ENCODE measurements at places on chromosomes 13 and 19. TPM values are rescaled to one million over a fixed set of nuclear protein-coding genes. Genes with fewer than 3 reads are reported as not detected.
A peak's percentile ranks its signal among the peaks of the same experiment; 100 is the strongest.

GRCh38 chr19:36876993-36877938, 26.6 kb downstream of the ZNF345 start:
- peak; percentile 5 for DNase-seq

- peak; percentile 58 for DNase-seq
Observed at GRCh38 chr13:107753291-107753690, 462.0 kb downstream of the LIG4 start.

DNA sequence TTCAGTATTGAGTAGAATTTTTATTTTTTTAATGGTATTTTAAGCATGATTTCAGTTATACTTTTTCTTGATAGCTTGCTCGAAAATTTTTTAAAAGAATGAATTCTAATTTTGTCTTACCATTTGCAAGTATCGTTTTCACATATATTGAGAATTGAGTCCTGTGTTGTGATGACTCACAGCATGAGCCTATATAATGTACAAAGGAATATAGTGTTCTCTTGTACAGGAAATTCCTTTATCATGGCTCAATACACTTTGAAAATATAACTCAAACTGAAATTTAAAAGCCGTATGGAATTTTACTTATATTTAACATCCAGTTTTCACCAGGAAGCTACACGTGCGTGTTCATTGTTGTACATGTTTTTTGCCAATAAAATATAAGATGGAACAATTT, 161.1 kb upstream of the TMTC4 start:
- no peak for DNase-seq

- DNase-seq = peak; percentile 95
Observed at GRCh38 chr13:97223711-97224541, 1.8 kb downstream of the MBNL2 start.

DNA sequence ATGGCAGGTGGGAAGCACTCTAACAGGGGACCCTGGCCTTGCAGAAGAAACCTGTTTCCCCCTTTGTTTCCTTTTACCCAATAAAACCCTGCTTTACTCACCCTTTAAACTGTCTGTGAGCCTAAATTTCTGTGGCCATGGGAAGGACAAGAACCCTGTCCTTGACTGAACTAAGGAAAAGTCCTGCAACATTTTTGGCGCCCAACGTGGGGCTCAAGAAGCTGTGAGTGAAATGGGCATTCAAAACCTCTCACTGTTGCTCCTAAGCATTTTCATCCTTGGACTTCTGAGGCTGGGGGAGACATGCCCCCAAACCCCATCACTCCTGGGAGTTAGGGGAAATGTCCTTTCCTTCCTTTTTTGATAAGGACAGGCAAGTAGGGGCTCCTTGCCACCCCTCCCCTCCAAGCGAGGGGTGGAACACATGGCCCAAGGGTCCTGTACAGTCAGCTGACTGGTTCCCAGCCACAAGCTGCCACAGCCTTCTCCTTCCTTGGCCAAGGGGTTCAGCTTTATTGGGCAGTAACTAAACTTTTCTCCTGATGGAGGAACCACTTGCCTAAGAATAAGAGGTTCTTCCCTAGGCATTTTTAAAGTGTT, 381.6 kb downstream of the KLF5 start:
- DNase-seq = no peak

Gene NRTN
- 0.51 TPM for total RNA-seq

DNA sequence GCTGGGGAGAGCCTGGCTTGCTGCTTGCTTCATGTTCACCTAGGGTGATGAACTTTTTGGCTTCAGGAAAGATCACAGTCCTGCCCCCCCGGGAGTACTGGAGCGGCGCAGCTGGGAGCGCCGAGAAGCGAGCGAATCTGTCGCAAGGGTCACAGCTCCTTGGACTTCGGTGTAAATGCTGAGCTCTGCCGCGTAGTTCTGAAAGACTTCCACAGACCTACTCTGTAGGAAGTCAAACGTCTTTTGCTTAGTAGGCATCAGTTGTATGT, 2.7 kb downstream of the ING1 start:
- DNase-seq = peak; percentile 48

GRCh38 chr13:35554972-35555623, 78.6 kb upstream of the MAB21L1 start:
- DNase-seq = peak; percentile 12
